Stimulated activated CD4-positive, alpha-beta T cell treated with anti-CD3 and anti-CD28 coated beads, Interleukin-1b, Interleukin-23, amount 100 ng/mL, for 1 hour (primary cell): ENCODE measurements at places on chromosomes 6 and 20.

DNA sequence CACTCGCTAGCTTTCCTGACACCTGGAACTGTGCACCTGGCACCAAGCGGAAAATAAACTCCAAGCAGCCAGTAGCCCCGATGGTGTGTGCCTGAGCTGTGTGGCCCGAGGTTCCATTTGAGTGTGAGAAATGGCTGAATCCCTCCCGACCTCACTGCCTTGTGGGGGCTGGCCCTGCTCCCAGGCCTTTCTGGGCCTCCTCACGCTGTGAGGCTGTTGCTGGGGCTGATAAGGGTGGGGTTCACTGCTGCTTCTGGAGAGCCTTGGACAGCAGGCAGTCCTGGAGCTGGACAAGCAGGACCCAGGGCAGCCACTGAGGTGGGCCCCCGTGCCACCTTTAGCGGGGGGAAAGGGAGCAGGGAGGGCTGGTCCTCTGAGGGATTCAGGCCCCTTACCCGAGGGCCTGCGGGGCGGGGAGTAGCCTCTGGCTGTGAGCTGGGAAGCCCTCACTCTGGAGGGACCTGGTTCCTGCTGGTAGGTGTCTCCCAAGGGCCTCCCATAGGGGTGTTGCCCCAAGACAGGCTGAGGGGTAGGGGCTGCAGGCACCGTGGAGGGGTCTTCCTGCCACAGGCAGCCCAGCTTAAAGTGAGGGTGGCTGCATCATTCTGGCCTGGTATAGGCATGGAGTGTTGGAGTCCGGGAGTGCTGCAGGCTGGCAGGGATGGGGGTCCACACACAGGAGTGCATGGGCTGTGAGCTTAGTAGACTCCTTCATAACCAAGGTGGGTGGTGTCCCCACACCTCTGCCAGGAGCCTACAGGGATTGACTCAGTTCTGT lies 1.7 kb downstream of the PPDPF start:
- DNase-seq: no peak

DNA sequence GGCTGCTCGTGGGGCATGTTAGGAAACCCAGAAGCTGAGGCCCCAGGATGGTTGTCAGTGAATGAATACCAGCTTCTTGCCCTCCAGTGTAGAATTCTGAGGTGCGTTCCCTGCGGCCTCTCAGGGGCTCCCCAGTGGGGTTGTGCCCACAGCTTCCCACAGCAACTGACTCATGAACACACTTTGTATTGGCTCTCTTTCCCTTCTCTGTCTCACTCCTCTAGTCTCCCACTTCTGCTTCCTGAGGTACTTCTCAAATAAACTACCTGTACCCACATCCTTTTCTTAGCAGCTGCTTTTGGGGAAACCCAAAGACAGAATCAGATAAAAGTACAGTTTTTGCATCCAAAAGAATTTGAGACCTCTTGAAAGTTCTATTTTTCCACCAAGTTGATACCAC lies 107.7 kb upstream of the JAG1 start:
- no peak for DNase-seq

- no peak for DNase-seq
Measured at GRCh38 chr20:41249411-41250281, 67.9 kb downstream of the ZHX3 start.

- no peak for DNase-seq
Measured at GRCh38 chr20:15544742-15545141, 1028.5 kb downstream of the KIF16B start.

- DNase-seq: no peak
Measured at GRCh38 chr6:32785781-32786533, 22.6 kb upstream of the HLA-DQB2 start.

DNA sequence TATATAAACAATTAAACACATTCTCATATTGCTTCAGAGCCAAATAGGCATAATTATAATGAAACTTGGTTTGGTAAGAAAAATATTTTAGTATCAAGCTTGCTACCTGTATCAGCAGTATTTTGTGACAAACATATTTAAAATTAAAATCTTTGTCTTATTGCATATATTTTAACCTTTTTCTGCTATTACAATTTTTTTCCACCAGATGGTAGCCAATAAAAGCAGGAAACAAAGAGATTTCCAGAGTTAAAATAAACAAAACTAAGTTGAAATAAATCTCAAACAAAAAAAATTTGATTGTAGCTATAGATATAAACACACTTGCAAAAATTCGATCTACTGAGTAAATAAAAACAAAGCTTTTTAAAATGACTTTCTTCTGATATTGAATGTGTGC lies 491.3 kb upstream of the GJE1 start:
- DNase-seq: no peak

DNA sequence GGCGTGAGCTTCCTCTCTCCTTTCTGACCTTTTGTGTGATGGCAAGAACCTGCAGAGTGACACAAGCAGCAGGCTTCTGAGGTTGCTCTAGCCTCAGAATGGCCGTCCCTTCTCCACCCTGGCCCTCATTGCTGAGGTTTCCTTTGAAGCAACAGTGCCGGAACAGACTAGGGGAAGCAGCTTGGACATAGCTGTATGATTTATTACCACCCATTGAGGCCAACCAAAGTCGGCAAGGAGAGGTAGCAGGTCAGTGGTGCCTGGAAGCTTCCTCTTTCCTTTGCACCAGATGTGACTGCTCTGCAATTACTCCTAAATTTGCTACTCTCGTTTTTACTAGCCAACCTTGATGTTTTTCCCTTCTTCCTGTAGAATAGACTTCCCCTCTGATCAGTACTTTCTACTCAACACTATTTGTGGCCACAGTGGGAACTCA lies 31.4 kb downstream of the PTPN1 start:
- no peak for DNase-seq

GRCh38 chr6:168196385-168196860 lies 117.4 kb upstream of the FRMD1 start:
- DNase-seq: no peak

GRCh38 chr20:9877932-9878495 lies 39.1 kb upstream of the PAK5 start:
- no peak for DNase-seq

DNA sequence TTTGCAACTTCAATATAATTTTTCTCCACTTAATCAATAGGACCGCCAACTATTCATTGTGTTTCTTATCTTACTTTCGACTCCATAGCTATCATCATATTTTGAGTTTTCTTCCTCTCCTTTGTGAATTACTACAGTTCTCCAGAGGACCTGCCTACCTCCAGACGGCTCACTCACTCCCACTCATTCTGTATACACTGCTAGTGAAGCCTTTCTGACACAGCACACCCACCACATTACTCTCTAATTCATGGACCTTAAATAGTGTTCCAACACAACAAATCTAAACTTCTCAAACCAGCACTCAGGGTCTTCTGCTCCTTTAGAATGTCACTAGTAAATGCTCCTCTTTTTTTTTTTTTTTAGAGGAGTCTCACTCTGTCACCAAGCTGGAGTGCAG lies 23.8 kb downstream of the FKBP5 start:
- no peak for DNase-seq

DNA sequence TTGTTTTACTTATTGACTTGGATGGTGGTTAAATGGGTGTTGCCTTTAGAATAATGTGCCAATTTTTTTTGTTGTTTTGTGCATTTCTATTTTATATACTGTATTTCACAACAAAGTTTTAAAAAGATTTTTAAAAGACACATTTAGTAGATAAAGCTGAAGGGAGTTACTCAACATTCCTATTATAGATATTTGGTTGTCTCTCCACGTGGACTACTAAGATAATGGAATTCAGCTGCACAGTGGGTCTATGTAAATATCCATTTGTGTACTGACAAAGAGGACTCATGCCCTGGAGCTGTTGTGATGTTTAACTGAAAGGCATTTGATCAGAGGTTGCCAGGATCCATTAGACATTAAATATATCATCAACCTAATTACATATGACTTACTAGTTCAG lies 23.2 kb upstream of the FAM135A start:
- no peak for DNase-seq

- DNase-seq: no peak
Measured at GRCh38 chr20:53660078-53660909, 66.7 kb upstream of the ZNF217 start.

GRCh38 chr6:99602520-99603420 lies 3.9 kb upstream of the PRDM13 start:
- DNase-seq: no peak

GRCh38 chr20:39716796-39717341 lies 754.7 kb downstream of the DHX35 start:
- DNase-seq: no peak

DNA sequence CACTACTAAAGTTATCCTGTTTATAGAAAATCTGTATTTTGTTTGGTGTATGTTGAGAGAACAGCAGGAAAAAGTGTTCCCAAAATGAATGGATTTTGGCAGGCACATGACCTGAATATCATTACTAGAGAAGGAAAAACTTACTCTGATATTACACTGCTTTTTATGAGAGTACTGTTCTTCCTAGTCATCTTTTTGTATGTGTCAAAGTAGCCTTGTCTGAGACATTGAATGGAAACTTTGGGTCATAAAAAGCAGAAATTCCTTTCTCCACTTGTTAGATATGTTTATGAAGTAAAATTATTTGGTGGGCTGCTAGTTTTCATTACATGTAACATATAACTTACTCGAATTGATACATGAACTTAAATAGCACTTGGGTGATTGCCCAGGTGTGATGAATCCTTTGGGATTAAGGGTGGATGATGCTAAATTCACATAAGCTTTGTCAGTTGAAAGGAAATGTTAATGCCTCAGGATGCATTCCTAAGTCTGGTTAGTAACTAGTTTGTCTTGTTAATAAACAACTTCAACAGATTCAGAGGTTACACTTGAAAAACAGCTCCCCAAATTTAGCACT lies 206.7 kb downstream of the CENPW start:
- DNase-seq: no peak

DNA sequence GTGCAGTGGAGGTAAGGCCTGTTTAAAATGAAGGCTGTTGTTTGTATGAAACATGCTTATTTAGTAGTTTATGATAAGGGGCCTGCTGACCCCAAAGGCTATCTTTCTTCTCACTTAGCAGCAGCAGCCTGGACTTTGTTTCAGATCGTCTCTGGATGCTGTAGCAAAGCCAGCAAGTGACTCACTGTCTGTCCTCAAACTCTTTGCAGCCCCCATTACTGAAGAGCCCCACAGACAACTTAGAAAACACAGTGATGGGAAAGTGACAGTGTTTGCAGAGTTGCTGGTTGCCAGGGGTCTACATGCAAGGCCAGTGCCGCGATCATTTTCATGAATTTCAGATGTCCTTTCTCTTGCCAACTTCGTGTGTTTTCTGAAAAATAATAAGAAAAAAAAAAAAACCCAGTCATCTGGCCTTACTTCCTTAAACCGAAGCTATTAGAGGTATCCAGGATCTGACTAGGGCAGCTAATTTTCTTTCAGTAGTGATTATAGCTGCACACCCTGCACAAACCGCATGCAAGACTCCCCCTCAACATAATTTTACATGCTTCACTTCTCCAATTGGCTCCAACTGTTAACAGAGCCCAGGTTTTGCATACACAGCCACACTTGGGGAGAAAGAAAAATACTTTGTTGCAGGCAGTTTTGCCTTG lies 11.6 kb upstream of the F13A1 start:
- no peak for DNase-seq

DNA sequence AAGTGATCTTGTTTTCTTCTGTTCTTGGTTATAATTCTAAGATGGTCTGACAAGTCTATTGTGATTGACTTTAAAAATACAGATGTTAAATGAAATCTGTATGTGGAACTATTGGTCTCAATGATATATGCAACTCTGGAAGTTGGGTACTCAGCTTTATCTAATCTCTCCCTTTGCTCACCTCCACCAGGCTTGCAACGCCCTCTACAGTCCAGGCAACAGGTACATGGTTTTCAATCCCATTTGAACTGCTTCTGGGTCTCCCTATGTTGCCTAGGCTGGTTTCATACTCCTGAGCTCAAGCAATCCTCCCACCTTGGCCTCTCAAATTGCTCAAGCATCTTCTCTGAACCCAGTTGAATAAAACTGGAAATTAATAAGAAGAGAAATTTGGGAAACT lies 25.6 kb upstream of the HLA-DQB1 start:
- no peak for DNase-seq

GRCh38 chr6:117494283-117494682 lies 11.8 kb downstream of the DCBLD1 start:
- DNase-seq: no peak

DNA sequence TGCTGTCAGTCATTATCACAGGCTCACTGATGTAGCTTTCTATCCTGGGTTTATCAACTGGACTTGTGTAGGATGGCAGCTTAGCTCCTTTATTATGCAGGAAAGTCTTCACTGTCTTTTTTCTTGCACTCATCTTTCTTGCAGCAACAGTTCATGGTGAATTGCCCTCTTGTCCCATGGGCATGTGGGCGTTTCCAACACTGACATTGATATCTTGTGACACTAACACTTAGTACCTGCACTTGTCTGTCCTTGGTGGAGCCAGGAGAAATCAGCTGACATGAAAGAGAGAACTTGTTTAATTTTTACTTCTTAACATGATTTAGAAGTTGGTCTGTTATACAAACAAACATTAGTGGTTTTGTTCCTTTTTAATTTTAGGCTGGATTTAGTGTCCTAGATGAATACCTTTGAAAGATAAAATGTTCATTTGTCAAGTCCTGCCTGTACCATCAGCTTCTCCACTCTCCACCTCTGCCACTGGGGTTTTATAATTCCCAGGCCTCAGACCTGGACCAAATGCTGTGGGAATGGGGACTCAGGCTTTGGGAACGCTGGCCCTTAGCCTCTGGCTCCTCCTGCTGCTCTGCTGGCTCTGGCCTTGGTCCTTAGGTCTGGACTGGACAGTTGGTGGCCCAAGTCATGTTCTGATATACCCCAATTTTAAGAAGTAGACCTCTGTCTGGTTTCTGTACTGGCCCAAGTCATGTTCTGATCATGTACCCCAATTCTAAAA lies 161.0 kb upstream of the LAMP5 start:
- no peak for DNase-seq

DNA sequence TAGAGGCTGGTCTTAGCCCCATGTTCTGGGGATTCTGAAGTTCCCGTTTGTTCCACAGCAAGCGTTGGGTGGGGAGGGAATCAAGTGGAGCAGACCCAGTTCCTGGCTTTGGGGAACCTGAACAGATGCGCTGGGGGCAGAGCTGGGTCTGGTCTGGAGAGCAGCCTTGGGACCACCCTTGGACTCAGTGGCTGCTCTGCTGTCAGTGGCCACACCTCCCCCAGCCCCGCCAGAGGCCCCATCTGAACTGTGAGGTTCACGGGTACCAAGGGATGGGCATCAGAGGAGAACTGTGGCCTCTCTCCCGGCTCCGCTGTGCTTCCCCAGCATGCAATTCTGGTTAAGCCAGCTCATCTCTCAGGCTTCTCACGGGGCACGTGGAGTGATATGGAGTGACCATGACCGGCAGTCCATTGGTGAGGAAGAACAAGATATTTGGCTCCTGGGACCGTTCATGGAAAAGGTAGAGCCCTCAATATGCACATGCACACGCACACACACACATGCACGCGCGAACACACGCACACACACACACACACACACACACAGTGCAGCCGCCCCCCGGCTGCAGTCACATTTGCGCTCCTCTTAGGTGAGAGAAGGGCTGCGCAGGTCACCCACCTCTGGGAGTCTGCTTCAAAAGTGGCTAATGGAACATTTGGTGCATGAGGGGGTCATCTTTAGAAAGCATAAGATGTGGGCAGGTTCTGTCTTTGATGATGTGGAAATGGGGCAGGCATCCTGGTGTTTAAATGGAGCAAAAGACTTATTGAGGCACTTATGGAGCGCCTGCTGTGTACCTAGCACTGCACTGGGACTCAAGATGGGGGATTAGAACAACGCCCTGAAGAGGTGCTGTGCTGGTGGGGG lies 6.0 kb downstream of the DLGAP4 start:
- no peak for DNase-seq

- no peak for DNase-seq
Measured at GRCh38 chr20:57438552-57438951, 47.4 kb downstream of the RBM38 start.
